ENCODE measurements at places on chromosomes 5 and 9.

DNA sequence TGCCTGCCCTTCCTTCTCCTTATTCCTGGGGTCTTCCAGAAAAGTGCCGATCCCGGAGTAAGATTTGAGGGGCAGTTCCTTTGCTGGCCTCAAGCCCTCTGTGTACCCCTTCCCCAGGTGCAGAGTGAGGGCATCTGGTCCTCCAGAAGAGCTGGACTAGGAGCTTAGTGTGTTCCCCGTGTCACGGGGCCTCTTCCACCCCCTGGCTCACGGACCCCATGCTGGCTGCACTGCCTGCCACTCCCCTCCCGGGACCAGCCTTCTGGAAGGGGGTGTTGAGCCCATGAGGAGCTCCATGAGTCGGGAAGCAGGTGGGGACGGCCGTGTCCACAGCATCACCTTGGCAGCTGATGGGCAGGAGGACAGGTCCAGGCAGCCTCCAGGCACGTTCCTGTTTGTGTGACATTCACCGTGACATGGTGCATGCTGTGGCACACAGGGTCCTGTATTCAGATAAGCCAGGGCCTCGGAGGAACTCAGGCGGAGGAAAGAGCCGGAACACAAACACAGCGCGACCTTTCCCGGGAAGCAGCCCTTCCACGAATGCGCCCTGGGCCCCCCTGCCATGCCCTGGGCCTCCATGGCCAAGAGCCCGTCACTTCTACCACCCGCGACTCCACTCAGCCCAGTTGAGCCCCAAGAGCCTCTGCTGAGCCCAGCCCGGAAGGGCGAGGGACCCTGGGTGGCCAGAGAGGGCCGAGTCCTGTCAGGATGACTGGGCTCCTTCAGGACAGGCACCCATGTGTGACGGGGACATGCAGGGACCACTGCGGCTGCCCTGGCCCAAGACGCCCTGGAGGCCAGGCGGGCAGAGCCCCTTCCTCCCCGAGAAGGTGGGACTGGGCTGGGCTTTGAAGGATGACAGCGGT, 5.9 kb upstream of the LCN1 start:
- DNase-seq = peak; percentile 7

GRCh38 chr5:25066239-25066638, 421.5 kb upstream of the CDH10 start:
- DNase-seq = no peak

DNA sequence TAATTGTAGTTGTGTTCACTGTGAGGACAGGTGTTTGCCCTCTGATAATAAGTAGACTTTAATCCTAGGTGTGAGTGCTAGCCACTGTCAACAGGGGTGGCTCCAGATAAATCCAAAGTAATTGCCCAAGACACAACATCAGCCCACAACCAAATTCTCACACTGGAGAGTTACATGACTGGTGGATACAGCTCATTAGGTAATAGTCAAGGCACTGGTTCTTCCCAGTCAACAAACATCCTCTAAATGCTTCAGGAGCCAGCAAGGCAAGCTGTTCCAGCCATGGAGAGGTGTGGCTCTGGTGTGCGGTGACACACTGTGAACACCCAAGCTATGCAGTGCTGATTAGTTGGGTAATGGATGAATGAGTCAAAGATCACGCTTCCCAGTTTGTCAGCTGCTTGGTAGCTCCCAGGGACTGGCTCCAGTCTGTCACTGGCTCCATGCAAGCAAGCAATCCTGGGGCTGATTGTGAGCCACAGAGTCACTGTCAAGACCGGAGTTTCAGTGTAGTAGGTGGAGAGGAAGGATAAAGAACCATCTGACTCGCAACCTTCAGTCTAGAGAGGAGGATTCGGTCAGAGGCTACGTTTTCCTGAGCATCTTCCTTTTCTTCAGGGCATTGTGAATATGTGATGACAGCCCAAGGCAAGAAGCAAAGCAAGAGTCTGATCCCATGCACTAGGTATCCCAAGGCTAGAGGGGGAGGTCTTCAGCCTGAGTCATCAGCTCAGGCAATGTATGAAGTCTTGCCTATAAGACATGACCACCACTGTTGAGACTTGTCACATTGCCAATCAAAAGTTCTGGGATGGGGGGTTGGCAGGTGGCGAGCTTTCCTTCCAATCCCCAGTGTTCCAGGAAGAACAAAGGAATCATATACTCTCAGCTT, 63.1 kb downstream of the UGCG start:
- no peak for DNase-seq

- peak; percentile 88 for DNase-seq
These were observed 1.1 kb upstream of the JADE2 start for GRCh38 chr5:134524272-134524825.

GRCh38 chr5:153516504-153517240, 26.2 kb downstream of the GRIA1 start:
- DNase-seq = peak; percentile 15

GRCh38 chr9:130862747-130863146, 27.7 kb downstream of the ABL1 start:
- no peak for DNase-seq

- no peak for DNase-seq
These were observed 29.1 kb upstream of the ANKRD55 start for GRCh38 chr5:56262279-56262678.

DNA sequence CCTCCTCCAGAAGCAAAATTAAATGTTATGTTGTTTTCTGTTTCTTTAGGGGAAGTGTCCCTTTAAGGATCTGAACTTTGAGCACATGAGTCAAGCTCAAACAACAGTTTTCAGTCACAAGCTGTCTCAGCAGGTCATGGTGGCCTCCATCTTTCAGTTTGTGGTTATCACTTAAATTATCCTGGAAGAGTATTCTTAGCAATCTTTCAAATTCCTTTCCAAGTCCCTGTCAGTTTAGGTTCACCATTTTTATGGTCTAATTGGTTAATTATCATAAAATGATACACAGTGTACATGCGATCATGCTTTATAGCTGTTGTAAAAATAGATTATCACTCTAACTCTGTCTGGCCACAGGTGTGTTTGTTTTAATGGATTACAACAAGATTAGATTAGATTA, 43.1 kb upstream of the SELENOP start:
- DNase-seq = no peak

DNA sequence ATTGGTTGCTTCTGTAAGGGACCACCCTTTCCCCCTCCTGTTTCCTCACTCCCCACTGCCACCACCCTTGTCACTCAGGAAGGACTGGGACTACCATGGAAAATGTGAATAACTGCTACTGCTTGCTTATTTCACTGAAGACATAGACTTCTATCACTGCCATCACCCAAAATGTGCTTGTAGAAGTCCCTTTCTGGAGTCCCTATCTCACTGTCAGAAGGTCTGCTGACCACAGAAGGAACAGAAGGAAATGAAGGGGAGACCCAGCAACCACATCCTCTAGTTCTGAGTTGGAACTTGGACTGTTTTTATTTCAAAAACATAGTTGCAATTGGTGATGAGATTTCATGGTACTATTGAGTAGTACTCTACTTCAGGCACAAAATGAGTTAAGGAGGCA, 122.5 kb downstream of the NPR3 start:
- no peak for DNase-seq

- no peak for DNase-seq
These were observed 15.4 kb downstream of the CERT1 start for GRCh38 chr5:75496026-75496425.

DNA sequence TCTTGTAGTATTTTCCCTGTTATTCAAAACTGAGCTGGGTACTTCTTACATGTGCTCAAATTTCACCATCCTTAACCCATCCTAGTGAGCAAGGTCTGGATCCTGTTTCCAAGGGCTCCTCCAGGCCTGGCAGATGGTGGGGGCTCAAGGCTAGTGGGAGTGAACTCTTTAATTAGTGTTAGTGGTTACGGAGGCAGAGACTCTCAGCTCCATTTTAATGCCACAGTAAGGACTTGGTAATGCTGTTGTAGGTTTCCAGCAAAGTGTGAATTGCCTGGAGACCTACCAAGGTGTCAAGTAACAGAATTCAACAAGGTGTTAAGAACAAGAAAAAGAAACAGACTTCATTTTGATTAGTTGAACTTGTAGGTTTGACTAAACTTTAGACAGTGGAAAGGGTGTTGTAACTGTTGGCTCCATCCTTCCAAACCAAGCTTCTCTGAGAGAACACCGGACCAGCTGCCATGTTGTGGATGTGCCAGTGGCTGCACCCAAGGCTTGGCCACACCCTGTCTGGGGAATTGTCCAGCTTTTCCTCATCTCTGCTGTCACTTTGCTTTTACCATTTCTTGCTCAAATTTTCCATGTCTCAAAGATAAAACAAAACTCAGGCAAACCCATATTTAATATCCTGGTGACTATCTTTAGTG, 98.7 kb downstream of the ADCY2 start:
- no peak for DNase-seq

- DNase-seq = peak; percentile 77
These were observed 1.2 kb downstream of the ROR2 start for GRCh38 chr9:91948597-91949391.

DNA sequence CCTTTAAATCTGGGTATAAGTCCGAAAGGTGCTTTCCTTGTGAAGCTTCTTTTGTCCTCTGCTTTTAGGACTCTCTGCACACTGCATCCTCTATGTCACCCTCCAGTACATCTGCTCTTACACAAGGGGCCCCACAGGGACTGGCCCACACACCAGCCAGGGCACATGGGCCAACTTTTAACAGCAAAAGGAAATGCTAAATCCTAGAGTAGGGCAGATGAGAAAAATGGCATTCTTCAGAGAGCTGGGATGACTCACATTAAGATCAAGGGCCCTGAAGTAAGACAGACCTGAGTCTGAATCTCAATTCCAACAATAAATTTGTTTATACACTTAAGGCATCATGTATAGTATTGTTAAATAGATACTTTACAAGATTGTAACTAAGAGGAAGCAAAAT, 40.3 kb upstream of the CDKN2B start:
- no peak for DNase-seq

DNA sequence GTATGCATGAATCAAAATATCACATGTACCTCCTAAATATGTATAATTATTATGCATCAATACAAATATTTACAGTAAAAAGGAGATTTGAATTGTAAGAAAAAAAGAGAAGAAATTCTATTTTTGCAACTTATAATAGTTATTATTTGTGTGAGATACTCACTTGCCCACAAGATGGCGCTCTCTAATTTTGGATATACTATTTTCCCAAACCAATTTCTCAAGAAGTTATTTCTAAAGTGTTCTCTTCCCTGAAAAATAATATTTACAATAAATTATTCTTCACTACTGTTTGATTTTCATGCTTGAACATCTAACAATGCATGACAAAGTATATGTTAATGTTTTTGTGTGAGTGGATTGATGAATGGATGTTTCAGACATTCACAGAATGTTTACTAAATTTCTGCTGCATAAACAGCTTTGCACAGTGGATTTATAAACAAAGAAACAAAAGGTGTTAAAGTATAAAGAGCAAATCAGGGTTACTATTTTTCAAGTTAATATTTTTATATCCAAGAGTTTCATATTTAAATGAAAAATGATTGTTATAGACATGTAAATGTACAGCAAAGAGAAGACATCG, 503.4 kb downstream of the PDE4D start:
- DNase-seq = no peak

GRCh38 chr5:8493176-8493575, 624.2 kb downstream of the MTRR start:
- no peak for DNase-seq

DNA sequence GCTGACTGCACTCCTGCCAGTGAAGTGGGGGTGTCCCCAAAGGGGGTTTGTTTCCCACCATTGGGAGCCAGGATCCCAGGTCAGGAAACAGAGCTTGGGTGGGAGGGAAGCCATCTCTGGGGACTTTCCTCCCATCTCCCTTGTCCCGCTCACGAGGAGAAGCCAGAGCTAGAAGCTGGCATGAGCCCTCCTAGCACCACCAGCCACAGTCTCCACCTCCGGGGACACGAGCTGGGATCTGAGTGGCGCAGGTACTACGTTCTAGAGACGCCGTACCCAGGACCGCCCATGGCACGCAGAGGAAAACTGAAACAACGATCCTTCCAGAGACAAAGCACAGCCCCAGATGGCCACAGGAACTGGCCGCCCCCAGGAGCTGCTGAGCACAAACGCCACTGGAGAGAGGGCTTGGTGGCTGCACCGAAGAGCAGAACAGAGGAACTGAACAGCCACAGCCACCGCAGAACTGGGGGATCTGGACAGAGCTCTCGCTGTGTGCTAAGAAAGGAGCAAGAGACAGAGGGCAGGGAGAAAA, 29.8 kb downstream of the ADAMTS2 start:
- DNase-seq = peak; percentile 8

GRCh38 chr5:35518104-35518503, 99.6 kb upstream of the SPEF2 start:
- no peak for DNase-seq

GRCh38 chr5:88159591-88159990, 109.1 kb downstream of the TMEM161B start:
- DNase-seq = no peak

- DNase-seq = peak; percentile 56
These were observed 1.2 kb upstream of the INSL6 start for GRCh38 chr9:5186416-5187169.

DNA sequence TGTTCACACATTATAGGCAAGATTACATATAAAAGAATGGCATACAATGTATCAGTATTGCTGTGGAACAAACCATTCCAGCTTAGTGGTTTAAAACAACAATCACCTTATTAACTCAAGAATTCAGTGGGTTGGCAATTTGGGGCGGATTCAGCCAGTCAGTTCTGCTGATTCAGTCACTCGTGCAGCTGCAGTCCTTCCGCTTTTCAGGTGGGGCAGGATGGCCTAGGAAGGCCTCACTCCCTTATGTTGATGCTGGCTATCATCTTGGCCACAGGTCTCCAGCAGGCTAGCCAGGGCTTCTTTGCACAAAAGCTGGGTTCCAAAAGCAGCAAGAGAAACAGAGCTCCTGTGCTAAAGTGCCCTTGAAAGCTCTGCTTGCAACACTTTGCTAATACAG, 150.6 kb downstream of the MCTP1 start:
- DNase-seq = peak; percentile 18
